ENCODE measurements at places on chromosomes 2 and 18.

DNA sequence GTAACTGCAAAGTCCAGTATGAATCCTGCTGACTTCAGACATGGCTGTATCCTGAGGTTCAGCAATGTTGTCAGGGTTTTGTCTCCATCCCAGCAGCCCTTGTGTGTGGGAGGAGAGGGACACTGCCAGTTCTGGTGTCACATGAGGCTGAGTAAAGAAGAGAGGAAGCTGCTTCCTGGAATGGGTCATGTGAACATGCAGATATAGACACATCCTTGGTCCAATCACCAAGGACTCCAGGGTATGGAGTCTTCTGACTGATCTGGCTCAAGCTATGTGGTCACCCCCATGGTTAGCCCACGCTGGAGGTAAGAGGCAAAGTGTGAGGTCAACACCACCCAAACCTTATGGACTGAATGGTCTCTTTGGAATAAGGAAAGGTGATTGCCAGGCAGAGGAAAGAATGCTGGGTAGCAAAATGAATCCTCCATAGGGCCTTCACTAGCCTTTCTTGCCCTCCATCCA, 134.4 kb upstream of the SLC1A4 start:
- no peak for DNase-seq

GRCh38 chr2:75705921-75706320, 4.8 kb downstream of the GCFC2 start:
- no peak for DNase-seq

DNA sequence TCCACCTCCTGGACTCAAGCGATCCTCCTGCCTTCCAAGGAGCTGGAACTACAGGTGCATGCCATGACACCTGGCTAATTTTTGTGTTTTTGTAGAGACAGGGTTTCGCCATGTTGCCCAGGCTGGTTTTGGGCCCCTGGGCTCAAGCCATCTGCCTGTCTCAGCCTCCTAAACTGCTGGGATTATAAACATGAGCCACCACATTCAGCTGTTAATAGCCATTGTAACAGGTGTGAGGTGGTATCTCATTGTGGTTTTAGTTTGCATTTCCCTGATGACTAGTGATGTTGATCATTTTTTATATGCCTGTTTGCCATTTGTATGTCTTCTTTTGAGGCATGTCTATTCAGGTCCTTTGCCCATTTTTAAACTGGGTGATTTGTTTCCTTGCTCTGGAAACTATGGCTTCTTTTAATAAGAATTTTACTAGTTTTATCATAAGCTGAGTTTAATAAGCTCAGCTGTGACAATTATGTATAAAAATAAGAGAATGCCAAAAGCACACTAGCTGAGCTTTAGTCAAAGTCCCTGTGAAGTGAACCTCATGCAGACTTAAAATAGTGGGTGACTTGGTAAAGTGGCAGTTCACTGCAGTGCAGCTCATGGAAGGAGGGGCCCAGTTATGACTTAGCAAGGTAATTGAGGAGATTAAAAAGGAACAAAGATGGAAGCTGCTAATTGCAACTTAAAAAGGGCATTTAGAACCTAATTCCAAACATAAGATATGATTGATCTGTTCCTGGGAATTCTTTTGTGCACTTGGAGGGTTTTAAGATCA, 465.1 kb downstream of the TGIF1 start:
- no peak for DNase-seq

GRCh38 chr2:122236152-122236874, 480.9 kb downstream of the TSN start:
- DNase-seq = peak; percentile 54

DNA sequence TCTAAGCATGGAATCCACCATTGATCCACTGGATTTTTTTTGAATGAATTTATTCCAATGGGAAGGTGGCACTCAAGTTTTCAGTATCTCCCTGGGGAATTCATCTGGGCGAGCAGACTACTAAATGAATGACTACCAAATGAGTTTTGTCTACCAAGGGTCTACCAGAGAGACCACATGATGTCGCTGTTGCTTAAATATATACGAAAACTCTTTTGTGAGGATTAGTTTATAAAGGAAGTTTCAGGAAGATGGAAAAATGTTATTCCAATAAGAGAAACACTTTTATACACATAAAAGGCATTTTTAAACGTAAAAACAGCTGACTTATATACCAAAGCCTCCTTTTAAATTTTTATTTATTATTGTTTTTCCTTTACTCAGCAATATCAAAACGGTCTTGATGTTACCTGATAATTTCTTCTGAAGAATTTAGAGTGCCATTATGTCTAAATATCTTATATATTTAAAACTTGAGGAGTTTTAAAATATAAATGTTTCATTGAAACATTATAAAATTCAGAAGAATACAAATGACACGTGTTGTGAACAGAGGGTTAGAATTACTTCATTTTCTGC, 139.7 kb downstream of the HRH4 start:
- DNase-seq = peak; percentile 43

GRCh38 chr18:10197097-10197496, 257.3 kb upstream of the APCDD1 start:
- no peak for DNase-seq

- no peak for DNase-seq
Measured at GRCh38 chr2:25323042-25323514, 18.6 kb downstream of the DNMT3A start.

DNA sequence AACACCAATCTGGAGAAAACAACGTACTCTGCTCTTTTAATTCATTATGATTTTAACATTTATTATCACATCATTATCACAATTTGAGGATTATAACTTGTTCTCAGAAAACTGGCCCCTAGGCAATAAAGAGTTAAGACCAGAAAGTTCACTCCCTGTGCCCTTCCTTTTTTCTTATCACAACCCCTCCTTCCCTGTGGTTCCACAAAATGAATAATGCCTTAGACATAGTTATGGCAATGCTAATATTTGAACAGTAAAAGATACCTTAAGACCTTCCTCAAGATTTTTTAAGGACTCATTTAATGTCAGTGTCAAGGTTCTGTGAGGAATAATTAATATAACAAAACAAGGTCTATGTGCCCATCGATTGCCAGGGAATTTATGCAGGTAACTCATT, 596.2 kb downstream of the ARHGAP15 start:
- DNase-seq = no peak

- DNase-seq = no peak
Measured at GRCh38 chr18:26357960-26358359, 131.7 kb downstream of the TAF4B start.

- DNase-seq = no peak
Measured at GRCh38 chr2:5777131-5777535, 84.9 kb downstream of the SOX11 start.

- peak; percentile 26 for DNase-seq
Measured at GRCh38 chr18:42052122-42052708, 97.2 kb downstream of the PIK3C3 start.

DNA sequence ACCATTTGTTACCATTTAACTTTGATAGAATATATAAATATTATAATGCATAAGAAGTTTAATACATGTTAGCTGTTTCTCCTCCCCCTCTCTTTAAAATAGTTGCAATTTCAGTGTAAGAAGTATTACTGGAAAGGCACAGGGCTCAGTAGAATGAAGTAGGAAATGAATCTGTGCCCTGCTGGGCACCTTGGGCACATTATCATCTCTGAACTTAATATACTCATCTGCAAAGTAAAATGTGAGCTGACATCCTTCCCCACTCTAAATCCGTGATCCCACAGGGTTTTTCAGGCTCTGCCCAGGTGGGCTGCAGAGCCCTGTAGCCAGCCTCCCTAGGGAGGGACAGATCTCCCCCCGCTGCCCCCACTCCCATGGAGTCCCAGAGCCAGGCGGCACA, 56.8 kb downstream of the DPP4 start:
- no peak for DNase-seq

GRCh38 chr2:181058378-181059269, 78.2 kb downstream of the UBE2E3 start:
- peak; percentile 47 for DNase-seq

DNA sequence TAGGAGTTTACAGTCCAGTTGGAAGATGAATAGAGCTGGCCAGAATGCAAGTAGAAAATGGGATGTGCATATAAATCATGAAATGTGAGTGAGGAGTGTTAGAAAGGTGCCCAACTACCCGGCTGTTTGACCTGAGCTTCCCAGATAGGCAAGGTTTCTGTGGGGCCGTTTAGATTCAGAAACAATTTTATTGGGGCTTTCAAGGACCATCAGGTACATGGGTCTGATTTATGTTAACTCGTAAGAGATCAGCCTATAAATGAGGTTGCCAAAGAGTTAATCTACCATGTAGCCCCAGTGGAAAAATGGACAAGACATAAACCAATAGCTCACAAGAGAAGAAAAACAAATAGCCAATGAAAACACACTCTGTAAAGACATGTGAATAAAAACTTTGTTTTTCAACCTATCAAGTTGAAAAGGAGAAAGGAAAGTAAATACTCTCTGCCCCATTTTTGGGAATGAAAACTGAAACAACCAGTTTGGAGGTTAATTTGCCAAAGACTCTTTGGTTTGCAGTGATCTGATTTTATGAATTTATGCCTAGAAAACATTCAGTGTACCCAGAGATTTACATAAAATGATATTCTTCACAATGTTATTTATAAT, 77.4 kb downstream of the TMEM247 start:
- DNase-seq = no peak

- DNase-seq = peak; percentile 47
Measured at GRCh38 chr2:120678251-120678650, 57.4 kb upstream of the GLI2 start.

DNA sequence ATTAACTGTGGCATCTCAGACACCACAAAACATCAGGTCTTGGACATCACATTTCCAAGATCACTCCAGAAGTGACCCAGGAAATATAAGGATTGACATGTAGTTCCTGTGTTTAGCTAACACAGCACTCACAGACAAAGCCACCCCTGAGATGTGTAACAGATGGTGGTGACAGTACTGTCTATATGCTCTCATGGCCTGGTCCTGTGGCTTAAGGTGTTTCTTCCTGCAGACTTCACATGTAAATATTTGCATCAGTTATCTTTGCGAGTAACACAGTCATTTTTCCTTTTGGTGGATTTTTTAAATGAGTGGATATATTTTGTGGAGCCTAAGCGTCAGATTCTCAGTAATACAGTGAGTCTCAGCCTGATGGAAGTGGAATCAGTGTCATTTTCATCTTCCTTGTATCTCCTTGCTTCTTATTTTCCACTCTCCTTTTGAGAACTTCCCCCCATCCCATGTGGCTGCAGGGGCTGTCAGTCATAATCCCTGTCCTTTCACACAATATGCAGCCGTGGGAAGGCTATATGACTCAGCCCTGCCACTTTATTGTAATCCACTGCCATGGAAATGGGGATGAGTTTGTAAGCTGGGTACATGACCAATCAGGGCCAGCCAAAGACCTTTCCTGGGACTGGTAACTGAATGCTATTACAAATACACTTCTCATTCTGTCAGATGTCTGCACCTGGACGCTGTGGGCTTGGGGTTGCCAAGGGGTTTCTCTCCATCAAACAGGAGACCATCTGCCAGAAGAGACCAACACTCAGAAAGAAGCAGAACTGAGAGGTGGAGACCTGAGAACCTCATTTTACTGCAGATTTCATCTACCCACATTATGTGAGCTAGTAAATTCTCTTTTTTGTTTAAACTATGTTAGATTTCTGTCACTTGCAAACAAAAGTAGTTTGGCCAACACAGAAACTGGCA, 74.3 kb downstream of the ICOS start:
- DNase-seq = no peak

DNA sequence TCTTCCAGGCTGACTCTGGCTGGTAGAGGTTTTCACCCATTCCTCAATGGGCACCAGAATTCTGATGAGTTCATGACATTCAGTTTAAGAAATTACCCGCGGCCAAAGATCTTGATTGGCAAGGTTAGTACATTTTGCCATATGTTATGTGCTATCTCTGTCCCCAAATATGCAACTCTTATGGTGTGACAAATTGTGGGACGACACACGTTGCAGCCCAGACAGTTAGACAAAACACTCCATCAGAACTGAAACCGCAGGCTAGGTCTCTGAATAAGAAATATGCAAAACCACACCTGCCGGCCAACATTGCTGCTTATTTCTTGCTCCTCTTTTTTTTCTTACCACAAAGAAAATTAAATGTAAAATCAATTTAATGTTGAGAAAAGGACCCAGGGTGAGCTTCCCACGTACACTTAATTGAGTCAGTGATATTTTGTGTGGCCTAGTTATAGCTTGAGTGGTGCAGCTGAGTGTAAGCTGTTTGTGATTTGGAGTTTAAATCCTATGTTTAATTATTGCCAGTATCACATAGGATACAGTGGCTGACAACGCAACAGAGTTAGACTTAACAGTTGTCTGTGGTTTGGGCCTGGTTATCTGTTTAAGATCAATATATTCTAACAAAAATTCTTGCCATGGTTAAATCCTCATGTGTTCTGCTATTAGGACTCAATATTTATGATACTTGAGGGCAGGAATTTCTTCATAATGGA, 35.7 kb upstream of the LTBP1 start:
- DNase-seq = no peak

DNA sequence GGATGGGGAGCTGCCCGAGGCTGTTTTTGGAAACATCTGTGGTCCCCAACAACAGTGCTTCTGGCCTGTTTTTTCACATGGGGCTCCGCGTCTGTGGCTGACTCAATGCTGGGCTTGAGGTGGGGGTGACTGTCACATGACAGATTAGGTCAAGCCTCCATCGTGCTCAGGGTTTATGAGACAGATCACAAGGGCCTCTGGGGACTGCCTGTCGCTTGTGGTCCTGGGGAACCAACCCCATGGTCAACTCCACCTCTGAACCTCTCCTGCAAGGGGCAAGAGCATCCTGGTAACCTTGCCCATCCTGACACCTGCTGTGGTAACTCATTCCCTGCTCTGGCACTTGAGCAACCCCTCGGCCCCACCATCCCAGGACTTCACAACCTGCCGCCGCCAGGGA, 47.6 kb upstream of the SH3RF3 start:
- no peak for DNase-seq

DNA sequence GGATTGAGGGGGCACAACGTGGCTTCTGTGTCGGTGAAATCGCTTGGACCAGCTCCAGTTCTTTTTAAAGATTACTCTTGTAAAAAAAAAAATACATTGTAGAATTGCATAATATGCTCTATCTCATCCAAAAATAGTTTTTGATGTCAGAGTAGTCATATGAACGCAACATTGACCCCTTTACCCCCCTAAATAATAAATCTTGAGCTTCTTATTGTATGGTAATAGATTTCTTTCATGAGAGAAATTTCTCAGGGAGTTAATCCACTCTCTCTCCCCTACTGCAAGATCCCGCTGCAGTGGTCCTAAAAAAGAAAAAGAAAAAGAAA, 50.2 kb upstream of the PAIP2B start:
- no peak for DNase-seq

DNA sequence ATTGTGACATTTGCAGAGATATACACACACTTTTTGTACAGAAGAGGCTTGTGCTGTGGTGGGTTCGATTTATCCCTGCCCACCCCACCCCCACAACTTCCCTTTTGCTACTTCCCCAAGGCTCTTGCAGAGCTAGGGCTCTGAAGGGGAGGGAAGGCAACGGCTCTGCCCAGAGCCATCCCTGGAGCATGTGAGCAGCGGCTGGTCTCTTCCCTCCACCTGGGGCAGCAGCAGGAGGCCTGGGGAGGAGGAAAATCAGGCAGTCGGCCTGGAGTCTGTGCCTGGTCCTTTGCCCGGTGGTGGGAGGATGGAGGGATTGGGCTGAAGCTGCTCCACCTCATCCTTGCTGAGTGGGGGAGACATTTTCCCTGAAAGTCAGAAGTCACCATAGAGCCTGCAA, 40.0 kb downstream of the STEAP3 start:
- DNase-seq = no peak

All from fibroblast of the conjunctiva (primary cell).